ENCODE measurements at places on chromosomes 2 and 18.
A peak's percentile ranks its signal among the peaks of the same experiment; 100 is the strongest.

- DNase-seq = no peak
Observed at GRCh38 chr2:84482603-84483002, 23.5 kb upstream of the SUCLG1 start.

GRCh38 chr2:100833331-100833730 is 13.4 kb downstream of the NPAS2 start:
- no peak for DNase-seq

DNA sequence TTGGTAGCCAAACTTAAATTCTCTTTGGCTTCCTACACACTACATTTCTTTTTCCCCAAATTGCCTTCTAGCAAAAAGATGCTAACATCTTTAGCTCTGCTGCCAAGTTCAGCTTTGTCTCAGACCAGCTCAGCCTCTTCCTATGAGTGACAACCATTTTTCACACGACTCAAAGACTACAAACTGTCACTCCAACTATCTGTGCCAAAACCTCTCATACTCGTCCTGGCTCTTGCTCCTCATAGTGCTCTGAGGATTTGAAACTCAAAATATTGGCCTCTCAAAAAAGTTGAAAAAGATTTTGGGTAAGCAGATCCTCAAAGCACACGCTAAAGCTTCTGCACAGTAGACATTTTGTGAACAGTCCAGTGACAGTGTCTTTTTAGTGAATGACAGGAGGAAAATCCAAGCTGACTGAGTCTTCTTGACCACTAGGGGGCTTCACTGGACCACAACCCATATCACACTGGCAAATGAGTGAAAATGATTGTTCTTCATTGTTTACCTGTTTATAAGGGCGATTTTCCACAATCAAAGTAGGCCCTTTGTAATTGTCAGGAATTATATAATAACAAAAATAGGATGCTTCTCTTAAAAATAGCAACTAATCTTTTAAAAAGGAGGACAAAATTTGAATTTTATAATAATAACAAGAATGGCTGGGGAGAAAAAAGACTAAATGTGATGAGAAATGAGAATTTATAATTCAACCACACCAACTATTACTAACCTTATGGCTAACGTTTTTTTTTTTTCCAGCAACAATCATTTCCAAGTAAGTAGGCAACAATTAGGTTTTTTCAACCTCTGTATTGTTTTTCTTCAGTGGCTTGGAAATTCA is 85.5 kb upstream of the PGAP1 start:
- DNase-seq = no peak

DNA sequence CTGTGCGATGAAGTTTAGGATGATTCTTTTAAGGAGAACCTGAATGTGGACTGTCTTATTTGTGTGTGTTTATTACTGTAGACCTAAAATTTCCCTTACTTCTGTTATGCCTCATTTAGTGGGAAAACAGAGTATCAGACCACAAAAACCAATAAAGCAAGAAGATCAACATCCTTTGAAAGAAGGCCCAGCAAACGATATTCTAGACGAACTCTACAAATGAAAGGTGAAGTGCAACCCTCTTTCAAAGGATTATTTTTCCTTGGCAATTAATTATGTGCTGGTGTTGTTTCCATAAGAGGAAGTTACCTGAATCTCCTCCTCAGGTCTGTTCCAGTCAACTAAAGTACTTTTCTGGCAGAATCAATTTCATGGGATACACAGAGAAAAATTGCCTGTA is 78.6 kb downstream of the EPB41L5 start:
- DNase-seq = peak; percentile 19

GRCh38 chr2:167386694-167387093 is 498.4 kb downstream of the XIRP2 start:
- DNase-seq = no peak

GRCh38 chr18:37304012-37304680 is 261.5 kb downstream of the CELF4 start:
- no peak for DNase-seq

DNA sequence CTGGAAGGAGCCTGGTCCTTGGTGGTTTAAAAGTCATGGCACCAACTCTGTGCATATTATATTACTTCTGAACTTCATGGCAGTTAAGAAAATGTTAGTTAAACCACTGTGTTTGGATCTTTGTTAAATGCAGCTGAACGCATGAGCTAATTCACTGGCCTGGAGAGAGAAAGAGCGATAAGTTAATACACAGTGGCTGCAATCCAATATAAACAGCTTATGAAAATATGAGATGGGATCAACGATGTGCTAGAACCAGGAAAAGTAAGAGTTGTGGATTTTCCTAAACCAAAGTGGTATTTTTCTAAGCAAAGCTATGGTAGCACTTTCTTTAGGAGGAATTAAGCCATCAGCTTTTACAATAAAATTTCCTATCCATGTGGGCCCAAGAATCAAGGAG is 326.7 kb downstream of the MTX2 start:
- DNase-seq = peak; percentile 41

All from NCI-H2029 treated with DMSO at 0.1 percent for 48 hours (cell line).